Retinal pigment epithelial cell (primary cell): ENCODE measurements at places on chromosomes 7 and 10.

- DNase-seq, result peak; percentile 6
Observed at GRCh38 chr10:92757066-92757710, 67.4 kb downstream of the HHEX start.

- DNase-seq, result no peak
Observed at GRCh38 chr10:49504528-49504927, 34.4 kb downstream of the ERCC6 start.

DNA sequence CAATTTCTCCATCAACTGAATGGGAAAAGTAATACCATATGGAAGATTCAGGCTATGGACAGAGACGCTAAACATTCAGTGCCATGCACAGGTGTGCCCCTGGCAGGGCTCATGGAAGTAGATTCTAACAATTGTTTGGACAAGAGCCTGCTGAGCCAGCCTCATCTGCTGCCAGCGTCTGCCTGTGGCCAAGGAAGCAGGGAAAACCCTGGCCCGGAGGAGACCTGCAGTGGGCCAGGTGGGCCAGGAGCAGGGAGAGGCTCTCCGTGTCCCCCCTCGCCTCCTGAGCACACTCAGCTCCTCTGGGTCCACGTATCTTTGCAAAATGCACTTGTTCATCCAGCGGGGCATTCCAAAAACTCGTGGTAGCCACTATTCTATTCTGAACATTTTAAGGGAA is 130.1 kb downstream of the TCERG1L start:
- no peak for DNase-seq

DNA sequence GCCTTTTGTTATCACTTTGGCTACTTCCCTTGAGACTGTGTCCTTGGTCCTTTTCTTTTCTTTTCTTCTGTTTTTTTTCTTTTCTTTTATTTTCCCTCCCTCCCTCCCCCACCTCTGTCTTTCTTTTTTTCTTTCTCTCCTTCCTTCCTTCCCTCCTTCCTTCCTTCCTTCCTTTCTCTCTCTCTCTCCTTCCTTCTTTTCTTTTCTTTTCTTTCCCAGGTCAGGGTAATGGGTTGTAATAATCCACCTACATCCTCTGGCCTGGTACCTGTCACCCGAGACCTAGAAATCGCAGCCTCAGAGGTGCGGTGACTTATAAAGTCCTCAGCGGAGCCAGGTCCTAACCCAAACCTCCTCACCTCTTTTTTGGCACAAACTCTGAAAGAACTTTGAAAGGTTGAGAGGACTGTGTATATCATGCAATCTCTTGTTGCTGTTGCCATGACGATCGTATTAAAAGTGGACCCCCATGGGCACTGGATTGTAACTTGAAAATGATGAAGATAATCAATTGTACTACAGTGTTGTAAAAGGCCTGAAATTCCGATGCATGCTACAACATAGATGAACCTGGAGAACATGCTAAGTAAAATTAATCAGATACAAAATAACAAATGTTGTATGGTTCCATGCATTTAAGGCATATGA is 140.7 kb upstream of the AGK start:
- DNase-seq, result no peak

DNA sequence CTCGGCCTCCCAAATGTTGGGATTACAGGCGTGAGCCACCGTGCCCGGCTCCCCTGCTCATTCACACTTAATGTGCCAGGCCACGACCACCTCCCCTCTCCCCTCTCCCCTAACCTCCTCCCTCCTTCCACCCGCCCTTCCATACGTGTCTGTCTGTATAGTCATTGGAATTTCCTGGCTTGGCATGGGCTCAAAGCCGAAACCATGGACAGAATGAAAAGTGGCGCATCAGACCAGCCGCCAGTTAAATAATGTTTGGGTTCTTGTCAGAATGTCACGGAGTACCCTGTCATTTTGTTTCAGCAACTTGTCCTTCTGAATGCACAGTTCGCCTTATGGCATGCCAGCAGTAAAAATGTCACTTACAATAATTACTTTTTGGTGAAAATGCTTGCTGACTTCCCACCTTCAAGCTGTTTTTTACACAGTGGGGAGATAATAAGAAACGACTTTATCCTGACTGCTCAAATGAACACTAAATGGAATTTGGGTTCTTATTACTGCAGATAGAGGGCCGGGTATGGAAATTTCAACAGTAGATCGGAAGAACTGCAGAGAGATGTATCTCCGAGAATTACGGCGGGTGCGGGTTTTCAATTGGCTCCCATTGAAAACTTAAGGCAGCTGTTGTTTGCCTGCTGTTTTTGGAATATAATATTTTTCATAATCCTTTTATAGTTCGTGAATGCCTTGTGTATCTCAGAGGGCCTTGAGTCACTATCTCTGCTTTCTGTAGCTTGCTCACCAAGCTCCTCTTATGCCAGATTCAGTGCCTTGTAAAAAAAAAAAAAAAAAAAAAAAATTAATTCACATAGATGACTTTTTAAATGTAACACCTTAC is 65.5 kb upstream of the SH2B2 start:
- no peak for DNase-seq

GRCh38 chr7:31890198-31890597 is 180.0 kb downstream of the PDE1C start:
- DNase-seq, result no peak

- DNase-seq, result no peak
Observed at GRCh38 chr10:78375854-78376785, 342.5 kb downstream of the RPS24 start.

DNA sequence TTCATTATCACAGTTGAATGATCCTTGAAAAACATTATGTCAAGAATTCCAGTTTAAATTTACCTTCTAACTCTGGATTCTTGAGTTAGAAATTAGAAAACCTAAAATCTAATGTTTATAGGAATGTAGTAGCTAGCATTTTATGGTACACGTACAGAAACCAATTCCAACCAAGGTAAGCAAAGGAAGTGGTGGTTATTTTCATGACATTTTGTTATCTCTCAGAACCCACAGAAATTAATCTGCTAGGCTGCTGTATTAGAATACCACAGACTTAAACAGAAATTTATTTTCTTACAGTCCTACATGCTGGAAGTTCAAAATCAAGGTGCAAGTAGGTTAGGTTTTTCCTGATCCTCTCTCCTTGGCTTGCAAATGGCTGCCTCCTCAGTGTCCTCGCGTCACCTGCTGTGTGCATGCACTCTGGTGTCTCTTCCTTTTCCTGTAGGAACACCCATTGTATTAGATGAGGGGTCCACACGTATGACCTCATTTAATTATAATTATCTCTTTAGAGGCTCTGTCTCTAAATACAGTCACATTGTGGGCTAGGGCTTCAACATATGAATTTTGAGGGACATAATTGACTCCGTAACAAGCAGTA is 8.5 kb upstream of the CSTF2T start:
- DNase-seq, result no peak
